ENCODE measurements at places on chromosomes 7 and 10.
A peak's percentile ranks its signal among the peaks of the same experiment; 100 is the strongest.

DNA sequence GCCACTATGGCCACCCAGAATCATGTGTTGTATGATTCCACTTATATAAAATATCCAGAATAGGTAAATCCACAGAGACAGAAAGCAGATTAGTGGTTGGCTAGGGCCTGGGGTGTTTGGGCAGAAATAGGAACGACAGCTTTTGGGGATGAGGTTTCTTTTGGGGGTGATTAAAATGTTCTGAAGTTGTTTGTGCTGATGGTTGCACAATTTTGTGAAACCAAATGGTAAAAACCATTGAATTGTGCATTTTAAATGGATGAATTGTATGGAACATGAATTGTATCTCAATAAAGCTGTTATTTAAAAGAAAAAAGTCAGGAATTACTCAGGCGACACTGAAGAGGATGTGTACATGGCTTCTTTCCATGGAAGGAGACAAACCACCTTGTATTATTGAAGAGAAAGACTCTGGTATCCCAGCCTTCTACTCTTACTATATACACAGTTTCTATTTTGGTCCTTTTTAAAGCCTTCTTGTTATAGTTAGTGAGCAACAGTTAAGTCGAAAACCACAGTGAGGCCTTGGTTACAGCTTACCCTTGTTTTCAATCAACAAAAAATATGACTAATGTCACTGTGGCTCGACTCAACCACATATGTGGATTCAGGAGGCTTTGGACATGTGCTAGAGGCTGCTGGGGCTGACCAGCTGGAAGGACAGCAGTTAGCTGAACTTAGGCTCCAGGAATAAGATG is 57.1 kb upstream of the KMT2E start:
- peak; percentile 38 for DNase-seq

GRCh38 chr7:68688416-68689086 is 909.7 kb upstream of the AUTS2 start:
- DNase-seq, result peak; percentile 8

DNA sequence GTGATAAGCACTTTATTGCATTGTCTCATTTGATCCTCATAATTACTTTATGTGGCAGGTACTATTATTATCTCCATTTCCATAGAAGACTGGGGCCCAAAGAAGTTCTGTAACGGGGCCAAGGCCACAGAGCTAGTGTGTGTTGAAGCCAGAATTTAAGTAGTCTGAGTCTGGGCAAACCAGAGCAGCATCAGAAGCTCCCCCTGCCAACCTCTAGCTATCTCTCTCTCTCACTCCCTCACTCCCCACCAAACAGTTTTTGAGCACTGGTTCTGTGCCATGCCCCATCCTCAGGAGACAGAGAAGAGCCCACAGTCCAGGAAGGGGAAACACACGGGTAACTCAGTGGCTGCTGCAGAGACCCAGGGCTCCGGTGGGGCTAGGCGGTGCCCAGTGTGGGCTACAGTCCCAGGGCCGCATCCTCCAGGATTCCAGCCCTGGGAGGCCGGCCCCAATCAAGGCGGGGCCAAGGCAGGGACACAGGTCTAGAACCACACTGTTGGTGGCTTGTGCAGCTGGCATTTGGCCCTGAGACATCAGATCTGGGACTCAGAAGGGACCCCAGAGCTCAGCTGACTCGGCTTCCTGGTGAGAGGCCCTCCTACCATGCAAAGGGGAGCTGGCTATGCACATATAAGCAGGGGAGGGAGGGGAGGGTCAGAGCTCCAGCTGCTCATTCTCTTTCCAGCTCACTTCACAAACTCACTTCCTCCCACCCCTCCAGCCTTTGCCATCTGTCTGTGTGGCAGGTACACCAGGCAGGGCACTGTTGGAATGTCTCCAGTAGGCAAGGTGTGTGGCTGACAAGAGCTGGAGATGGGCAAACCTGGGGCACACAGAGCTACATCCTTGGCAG is 34.4 kb downstream of the COL13A1 start:
- DNase-seq, result no peak

DNA sequence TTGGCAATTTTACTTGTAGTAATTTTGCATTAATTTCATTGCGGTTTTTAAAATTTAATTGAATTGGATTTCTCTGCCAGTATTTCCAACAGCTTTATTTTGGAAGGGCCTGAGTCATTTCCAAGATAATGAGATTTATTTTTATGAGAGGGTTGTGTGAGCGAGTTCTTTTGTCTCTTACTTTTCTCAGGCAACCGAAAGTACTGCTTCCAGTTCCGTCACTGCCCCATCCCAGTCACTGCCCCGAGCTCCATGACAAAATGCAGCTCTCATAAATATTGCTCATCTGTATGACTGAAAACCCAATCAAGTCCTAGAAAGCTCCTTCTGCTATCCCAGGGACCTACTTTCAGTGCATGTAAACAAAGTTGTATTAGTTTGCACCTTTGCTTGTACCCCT is 468.4 kb upstream of the SEMA3D start:
- DNase-seq, result no peak

- no peak for DNase-seq
These were observed 67.7 kb downstream of the FGFR2 start for GRCh38 chr10:121530481-121531075.

DNA sequence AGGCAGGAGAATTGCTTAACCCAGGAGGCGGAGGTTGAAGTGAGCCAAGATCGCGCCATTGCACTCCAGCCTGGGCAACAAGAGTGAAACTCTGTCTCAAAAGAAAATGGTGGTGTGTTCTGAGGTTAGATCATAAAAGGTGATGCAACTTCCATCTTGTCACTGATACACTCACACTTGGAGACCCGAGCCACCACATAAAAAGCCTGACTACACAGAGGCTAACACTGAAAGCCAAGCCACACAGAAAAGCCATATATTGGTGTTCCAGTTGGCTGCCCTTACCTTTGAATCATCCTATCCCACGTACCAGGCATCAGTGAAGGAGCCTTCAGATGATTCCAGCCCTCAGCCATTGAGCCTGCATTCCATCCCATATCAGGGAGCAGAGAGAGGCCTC is 4.0 kb downstream of the MORN4 start:
- no peak for DNase-seq

DNA sequence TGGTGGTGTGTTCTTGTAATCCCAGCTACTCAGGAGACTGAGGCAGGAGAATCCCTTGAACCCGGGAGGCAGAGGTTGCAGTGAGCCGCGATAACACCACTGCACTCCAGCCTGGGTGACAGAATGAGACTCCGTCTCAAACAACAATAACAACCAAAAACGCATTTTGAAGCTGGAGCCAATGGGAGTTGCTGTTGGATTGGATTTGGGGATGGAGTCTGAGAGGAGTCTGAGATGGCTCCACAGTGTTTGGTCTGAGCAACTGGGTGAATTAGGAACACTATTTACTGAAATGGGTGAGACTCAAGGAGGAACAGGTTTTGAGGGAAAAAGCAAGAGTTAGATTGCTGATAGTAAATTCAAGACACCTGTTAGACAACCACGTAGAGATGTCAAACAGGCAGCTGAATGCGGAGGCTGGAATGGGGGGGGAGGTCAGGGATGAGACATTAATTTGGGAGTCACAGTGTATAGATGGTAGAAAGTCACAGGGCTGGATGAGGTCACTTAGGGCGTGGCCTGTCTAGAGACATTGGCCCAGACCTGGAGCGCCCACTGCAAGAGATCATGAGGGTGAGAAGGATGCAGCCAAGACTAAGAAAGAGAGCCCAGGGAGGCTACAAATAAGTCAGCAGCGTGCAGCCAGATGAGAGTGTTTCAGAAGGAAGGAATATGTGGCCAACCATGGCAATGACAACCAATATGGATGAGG is 56.4 kb downstream of the CYCS start:
- DNase-seq, result no peak

GRCh38 chr10:69419096-69419743 is 2.5 kb upstream of the TACR2 start:
- no peak for DNase-seq

DNA sequence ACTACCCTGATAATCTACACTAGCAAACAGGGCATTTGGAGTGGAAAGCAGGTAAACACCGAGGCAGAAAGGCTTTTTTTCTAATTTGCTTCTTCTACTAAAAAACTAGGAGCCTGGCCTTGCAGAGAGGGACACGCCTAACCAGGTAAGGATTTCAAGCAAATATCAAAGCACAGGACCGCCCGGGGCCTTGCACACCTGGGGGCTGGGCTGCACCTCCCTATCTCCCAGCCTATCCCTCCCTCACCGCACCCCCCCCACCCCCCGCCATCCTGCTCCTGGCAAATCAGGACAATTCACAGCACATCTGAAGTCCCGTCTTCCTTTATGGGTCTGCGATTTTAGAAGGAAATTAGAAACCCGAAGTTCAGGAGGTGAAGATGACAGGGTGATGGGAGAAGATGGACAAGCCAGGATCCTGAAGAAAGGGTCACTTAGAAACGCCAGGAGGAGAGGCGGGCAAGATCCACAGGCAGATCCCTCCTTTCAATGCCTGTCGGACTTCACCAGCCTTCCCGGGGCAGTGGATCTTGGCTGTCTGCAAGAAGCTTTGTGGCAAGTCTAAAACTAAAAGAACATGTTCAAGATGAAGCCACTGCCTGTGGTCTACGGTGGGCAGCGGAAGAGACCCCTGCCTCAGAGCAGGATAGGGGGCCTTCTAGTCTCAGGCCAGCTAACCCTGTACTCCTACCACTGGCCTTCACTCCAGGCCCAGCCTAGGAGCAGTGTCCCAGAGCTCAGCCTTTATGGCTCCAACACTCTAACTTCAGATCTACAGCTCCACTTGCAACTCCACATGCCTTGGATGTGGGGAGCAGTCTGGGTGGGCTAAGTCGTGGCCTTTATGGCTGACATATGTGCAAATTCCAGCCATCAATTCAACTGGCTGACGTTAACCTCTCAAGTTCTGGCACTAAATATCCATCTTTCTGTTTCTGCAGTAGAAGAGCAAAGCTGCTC is 43.9 kb downstream of the TNS3 start:
- DNase-seq, result no peak

GRCh38 chr10:71600849-71601248 is 118.7 kb downstream of the C10orf105 start:
- peak; percentile 10 for DNase-seq

GRCh38 chr10:73495226-73495883 is 469 bp downstream of the PPP3CB start:
- DNase-seq, result peak; percentile 92

DNA sequence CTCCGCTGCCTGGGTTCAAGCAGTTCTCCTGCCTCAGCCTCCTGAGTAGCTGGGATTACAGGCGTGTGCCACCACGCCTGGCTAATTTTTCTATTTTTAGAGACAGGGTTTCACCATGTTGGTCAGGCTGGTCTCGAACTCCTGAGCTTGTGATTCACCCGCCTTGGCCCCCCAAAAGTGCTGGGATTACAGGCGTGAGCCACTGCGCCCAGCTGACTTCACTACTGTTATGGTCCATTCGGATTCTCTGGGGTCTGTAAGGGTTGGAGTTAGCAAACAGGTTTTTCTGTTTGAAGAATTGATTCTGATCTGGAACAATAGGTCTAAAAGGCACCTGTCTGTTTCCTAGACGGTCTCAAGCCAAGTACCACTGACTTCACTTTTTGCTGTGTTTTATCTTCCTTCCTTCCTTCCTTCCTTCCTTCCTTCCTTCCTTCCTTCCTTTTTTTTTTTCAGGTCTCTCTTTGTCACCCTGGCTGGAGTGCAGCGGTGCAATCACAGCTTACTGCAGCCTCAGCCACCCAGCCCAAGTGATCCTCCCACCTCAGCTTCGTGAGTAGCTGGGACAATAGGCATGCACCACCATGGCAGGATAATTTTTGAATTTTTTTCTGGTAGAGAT is 192.2 kb downstream of the CAMK1D start:
- no peak for DNase-seq

GRCh38 chr7:103134836-103135554 is 13.9 kb downstream of the NAPEPLD start:
- DNase-seq, result no peak
